ENCODE measurements at places on chromosomes 6 and 20.
A peak's percentile ranks its signal among the peaks of the same experiment; 100 is the strongest.

- DNase-seq, result no peak
Measured at GRCh38 chr6:107866606-107867301, 42.6 kb upstream of the SCML4 start.

GRCh38 chr6:22239261-22239921 lies 57.4 kb downstream of the PRL start:
- DNase-seq, result no peak

GRCh38 chr6:129679275-129679674 lies 30.7 kb downstream of the ARHGAP18 start:
- DNase-seq, result no peak

DNA sequence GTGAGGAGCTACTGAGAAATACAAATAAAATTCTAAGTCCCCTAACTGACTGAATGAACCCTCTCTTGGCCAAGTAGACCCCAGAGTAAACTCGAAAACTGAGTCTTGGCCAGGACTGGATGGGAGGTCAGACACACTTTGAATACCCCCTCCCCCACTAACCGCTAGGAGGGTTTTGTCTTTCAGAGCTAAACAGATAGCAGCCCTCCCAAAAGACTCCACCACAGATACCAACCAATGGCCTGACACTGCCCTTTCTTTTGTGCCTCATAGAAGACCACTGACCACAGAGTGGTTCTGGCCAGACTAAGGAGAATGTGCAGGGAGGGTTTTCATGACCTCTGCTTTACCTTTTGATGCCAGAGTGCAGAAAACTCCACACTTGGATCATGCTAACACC lies 42.1 kb downstream of the SPACA1 start:
- no peak for DNase-seq

DNA sequence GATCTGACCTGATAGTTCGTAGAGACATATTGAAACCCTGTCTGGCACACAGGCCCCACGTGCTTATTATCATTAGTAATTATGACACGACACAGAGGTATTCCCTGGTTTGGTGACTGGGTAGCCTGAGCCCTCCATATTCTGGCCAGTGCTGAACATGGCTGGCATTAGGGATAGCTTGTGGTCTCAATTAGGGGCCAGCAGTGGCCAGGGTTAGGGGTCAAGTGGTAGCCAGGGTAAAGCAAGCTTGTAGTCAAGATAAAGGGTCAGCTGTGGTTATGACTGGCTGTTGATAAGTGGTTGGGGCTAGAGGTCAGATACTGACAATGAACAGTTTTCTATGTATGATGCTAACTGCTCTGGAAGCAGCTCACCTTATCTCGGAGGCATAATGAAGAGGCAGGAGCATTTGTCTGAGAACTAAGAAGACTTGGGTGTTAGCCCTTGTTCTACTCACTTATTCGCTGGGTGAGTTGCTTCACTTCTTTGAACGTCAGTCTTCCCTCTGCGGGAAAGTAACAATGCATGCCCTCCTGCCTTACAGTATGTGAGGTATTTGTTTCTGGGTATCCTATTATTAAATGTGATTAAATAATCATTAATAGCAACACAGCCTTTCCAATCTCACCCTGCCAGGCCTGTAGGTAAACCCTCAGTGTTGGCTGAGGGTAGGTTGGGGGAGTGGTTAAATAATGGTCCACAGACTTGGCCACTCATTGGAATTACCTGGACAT lies 66.7 kb downstream of the VEGFA start:
- no peak for DNase-seq

GRCh38 chr20:13349235-13349604 lies 128.1 kb downstream of the ISM1 start:
- no peak for DNase-seq

DNA sequence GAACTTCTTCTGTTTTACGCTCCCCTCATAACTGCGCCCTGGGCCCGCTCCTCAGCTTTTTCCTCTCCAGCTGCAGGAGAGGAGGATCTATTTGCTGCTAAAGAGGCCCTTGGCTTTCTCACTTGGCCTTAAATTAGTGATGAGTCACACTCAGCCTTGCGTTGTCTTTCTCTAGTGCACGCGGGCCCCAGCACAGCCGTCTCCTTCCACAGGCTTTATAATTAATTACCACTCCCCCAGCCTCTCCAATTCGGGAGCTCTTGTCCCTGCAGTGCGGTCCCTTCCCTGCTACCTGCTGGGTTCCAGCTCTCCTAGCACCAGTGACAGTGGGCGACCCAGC lies 25.2 kb downstream of the PACSIN1 start:
- DNase-seq, result no peak

DNA sequence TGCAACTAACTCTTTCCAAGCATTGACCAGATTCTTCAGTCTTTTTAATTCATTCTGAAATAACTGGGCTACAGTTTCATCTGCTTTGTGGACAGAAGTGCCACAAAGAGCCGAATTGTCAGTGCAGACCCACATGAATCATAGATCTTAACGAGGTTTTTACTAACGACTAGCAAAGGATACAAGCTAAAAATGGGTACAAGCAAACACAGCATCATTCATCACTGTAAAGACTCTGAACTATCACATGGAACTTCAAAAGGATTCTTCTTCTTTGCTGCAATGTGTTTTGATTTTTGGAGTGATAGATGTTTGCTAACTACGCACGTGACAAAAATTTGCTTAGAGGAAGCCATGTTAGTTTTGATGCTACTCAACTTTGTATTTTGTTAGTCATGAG lies 227.1 kb downstream of the ESR1 start:
- DNase-seq, result no peak

GRCh38 chr20:25063546-25063945 lies 5.6 kb upstream of the ACSS1 start:
- DNase-seq, result peak; percentile 28

GRCh38 chr20:53434662-53435061 lies 159.0 kb downstream of the ZNF217 start:
- DNase-seq, result no peak

DNA sequence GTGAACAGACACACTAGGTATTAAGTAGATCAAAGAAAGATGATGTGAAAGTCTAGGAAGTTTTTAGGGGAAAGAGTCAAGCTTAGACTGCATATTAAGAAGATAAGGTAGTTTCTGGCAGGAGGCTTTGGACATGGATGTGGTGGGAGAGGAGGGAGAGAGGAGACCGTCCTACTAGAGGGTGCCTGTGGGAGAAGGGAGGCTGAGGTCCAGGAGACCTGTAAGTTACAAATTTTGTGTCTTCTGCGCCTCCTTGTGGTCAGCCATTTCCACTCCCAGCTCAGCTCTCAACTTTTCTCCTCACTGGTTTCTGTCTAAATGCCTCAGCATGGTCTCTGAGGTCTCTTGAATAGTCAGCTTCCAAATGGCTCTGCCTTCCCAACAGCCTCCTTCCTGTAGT lies 193.5 kb downstream of the UNC5CL start:
- DNase-seq, result peak; percentile 57

DNA sequence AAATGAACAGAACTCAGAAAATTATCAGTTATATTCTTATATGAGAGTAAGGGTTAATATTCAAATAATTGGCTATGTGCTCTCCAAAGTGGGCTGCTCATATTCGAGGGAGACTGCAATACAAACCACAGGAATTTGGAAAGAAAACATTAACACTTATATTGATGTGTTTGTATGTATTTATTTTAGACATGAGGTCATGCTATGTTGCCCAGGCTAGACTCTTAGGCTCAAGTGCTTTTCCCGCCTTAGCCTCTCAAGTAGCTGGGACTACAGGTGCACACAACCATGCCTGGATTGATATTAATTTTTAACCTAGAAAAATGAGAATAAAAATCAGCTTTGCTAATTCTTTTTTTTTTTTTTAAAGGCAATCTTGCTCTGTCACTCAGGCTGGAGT lies 35.0 kb downstream of the BTBD9 start:
- no peak for DNase-seq

DNA sequence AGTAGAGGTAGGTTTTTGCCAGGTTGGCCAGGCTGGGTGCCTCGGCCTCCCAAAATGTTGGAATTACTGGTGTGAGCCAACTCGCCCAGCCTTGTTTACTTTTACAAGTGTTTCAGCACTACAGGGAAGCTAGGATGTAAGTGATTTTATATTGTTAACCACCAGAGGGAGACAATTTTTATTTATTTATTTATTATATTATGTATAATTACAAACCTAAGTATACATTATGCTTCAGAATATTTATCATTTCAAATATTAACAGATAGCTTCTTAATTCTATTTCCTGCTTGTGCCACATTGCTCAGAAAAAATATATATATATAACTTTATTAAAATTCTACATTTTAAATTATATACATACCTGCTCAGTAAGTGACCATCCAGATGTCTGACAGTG lies 9.8 kb downstream of the MMUT start:
- no peak for DNase-seq

DNA sequence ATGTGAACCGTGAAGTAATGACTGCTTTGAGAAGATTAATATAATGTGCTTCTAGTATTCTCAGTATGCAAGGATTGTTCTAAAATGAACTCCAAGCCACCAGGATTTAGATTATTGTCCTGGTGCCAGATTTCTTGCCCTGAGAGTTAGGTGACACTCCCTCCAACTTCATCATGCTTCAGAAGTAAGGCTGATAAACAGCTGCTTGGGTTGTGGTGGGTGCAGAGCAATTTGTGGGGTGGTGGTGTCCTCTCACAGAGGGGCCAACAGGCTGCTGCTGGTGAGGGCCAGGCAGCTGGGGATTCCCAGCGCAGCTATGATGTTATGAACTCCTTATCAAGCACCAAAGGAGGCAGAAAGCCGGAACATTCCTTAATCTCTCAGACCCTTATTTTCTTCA lies 114.6 kb downstream of the MCHR2 start:
- no peak for DNase-seq

DNA sequence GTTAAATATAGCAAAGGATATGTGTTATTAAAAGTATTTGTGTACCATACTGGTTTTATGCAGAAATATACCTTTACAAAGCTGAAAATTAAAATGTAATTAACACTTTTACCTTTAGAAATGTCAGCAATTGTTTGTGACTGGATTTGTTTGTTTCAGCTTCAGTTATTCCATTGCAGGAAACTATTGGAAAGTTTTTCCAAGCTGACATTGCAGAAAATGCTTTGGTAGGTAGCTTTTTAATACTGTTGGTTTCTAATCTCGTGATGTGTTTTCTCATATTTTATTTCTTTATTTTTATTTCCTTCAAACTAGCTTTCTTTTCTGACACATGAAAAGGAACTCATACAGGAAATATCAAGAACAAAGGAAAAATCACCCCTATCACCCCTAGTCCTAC lies 8.2 kb downstream of the NDUFAF5 start:
- DNase-seq, result no peak

DNA sequence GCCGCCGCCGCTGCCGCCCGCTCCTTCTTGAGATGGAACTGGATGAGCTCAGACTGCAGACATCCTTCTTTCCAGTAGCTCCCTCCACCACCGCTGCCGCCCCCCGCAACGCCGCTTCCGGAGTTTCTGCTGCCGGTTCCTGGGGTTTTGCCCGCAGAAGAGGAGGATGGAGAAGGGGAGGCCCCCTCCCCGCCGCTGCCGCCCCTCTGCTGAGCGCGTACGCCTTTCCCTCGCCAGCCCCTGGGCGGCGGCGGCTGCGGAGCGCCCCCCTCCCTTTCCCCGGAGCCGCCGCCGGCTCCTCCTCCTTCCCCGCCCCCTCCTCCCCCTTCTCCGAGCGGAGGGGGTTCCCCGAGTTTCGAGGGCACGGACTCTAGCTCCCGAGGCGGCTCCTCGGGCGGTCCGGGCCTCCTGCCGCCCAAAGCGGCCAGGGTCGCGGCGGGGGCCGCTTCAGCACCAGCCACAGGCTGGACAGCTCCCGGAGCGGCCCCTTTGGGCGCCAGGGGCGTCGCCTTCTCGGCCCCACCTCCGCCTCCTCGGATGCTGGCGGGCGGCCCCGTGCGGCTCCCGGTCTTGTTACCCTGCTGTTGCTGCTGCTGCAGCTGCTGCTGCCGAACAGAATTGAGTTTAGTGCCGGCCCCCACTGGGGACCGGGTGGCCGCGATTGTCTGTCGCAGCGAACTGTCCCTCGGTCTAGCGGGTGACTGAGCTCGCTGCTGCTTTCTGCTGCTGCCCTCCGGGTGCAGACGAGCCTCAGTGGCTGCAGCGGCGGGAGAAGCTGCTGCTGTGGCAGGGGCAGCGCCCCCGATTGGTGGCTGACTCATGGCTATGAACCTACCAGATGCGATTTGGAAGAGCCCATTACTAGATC lies 3.1 kb downstream of the MTCL3 start:
- DNase-seq, result peak; percentile 87

DNA sequence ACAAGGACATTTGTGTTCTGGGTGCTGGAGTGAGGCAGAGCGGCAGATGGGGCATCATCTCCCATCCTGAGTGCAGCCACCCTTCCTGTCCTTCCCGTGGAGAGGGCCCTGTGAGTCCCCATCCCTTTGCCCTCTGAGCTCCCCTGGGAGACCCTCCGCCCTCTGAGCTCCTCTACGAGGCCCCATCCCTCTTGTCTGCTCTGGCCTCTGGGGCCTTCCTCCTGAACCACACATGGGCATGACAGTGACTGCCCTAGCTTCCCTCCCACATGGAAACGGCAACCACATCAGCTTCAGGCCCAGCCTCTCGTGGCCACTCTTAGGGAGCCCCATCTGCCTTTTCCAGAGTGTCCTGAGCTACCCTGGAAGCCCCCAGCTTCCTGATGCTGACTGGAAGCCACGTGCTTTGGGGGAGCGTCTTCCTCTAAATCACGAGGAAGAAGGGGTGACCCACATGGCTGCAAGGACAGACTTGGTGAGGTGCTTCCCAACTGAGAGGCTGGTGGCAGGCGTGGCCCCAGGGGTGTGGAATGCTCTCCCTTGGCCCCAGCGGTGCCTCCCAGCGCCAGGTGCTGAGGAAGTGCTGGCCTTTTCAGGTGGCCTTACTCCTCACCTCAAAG lies 52.6 kb downstream of the GINS1 start:
- DNase-seq, result no peak

GRCh38 chr20:841568-842546 lies 8.3 kb downstream of the FAM110A start:
- no peak for DNase-seq

GRCh38 chr20:34532756-34533155 lies 16.5 kb downstream of the DYNLRB1 start:
- no peak for DNase-seq

GRCh38 chr6:32046450-32047083 lies 8.4 kb downstream of the CYP21A2 start:
- DNase-seq, result peak; percentile 65

- DNase-seq, result no peak
Measured at GRCh38 chr6:156883497-156884252, 106.5 kb downstream of the ARID1B start.

- no peak for DNase-seq
Measured at GRCh38 chr6:158037771-158038170, 56.1 kb downstream of the SYNJ2 start.

GRCh38 chr6:93222071-93222851 lies 197.1 kb downstream of the EPHA7 start:
- no peak for DNase-seq

All from right forelimb (tissue), 1 donor.